ENCODE measurements at places on chromosomes 7 and 10.

GRCh38 chr7:19242246-19242645 is 97.0 kb upstream of the FERD3L start:
- DNase-seq, result no peak

GRCh38 chr10:23399701-23400144 is 39.2 kb upstream of the OTUD1 start:
- DNase-seq, result no peak

- DNase-seq, result no peak
Observed at GRCh38 chr10:6240254-6240653, 37.5 kb downstream of the PFKFB3 start.

DNA sequence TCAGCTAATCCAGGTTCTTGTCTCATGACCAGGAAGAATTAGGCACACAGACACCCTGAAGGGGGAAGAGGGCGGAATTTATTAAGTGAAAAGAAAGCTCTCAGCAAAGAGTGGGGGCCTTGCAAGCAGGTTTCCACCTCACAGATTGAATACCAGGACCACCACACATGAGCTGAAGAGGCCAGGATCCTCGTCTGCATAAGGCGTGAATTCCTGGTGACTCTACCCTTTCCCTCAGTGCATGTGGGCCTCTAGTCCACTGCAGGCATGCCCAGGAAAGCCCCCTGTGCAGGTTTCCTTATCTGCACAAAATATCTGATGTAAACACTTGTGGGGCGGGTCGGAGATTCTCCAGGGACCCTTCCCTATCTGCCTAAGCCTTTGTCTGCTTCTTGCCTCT is 782.1 kb upstream of the LRRN3 start:
- no peak for DNase-seq

GRCh38 chr10:42979181-42979580 is 97.7 kb upstream of the RET start:
- peak; percentile 15 for DNase-seq

DNA sequence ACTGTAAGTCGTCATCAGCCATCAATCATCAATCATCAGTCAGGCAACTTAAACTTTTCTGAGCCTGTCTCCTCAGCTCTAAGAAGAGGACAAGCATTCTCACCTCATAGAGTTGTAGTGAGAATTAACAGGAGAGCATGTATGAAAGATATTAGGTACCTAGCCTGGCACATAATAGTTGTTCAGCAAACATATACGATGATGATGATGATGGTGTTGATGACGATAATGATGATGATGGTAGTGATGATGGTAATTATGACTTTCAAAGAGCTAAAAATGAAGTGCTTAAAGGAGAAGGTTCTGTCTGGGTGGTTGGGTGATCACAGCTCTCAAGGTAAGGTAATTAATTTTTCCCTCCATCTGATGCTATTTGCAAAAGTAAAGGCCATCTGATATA is 55.1 kb upstream of the ADRB1 start:
- DNase-seq, result no peak

DNA sequence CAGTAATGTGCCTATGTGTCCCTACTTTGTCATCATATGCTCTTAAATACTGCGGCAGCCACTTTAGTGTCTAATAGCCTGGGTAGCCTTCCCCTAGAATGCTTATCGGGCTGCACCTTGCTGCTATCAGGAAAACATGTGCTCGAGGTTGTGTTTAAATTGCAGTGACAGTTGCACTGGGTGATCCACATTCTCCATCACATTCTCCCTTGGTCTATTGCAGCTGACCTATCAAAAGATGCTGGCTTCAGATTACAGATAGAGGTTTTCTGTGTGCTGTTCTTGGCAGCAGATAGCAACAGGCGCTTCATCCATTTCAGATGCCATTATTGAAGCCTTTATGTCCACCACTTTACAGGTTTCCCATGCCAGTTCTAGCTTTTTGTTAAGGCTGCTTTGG is 130.1 kb upstream of the MDFIC start:
- DNase-seq, result no peak

GRCh38 chr10:20299034-20299736 is 483.0 kb downstream of the PLXDC2 start:
- no peak for DNase-seq

- DNase-seq, result no peak
Observed at GRCh38 chr7:936386-937054, 18.0 kb downstream of the ADAP1 start.

GRCh38 chr7:143250822-143251221 is 12.4 kb upstream of the GSTK1 start:
- DNase-seq, result no peak

DNA sequence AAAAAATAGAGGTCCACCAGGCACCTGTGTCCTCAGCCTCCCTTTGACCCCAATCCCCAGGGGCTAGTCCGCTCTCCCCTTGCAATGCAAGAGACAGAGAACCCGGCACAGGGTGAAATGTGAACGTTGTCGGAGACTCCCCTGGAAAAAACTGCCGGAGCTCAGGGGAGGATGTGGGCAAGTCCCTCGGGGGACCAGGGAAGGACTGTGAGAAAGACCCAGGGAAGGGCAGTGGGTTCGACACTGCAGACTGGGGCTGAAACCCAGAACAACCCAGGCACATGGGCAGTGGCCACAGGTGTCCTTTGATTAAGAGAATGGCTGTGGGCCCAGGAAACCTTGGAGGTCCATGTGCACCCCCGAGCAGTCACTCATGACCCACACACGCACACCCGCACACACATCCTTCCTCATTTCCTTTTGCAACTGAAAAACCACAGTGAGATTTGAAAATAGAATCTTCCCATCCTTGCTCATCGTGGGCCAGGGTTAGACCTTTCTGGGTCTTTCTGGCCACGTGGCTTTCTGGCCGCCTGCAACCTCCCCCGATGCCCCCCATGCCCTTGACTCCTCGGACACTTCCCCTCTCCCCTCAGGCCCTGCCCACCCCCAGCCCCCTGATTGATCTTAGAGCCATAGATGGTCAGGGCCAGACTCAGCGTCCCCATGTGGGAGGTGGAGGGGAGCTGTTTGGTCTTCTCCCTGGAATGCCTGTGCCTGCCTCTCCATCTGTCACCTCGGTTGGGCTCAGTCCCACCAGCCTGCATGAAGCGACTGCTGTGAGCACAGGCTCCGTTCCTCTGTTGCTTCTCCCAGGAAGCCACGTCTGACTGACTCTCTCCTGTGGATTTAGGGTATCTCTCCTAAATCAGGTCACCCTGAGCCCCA is 7.9 kb downstream of the LAT2 start:
- no peak for DNase-seq

DNA sequence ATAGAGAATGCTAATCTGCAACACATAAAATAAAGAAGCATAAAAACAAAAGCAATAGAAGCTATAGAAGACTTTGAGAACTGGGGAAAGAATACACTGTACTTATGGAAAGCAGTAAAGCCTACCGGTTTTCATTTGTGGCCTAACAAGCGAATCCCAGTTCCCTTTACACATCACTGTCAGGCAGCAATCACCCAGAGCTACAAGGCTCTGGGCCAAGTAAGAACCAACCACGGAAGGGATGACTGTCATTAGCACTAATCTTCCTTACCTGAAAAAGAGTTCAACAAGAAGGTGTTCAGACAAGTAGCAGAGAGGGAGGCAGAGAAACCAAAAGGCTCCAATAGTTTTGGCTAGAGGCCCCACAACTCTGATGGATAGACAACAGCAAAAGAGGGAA is 15.0 kb downstream of the CCDC6 start:
- no peak for DNase-seq

DNA sequence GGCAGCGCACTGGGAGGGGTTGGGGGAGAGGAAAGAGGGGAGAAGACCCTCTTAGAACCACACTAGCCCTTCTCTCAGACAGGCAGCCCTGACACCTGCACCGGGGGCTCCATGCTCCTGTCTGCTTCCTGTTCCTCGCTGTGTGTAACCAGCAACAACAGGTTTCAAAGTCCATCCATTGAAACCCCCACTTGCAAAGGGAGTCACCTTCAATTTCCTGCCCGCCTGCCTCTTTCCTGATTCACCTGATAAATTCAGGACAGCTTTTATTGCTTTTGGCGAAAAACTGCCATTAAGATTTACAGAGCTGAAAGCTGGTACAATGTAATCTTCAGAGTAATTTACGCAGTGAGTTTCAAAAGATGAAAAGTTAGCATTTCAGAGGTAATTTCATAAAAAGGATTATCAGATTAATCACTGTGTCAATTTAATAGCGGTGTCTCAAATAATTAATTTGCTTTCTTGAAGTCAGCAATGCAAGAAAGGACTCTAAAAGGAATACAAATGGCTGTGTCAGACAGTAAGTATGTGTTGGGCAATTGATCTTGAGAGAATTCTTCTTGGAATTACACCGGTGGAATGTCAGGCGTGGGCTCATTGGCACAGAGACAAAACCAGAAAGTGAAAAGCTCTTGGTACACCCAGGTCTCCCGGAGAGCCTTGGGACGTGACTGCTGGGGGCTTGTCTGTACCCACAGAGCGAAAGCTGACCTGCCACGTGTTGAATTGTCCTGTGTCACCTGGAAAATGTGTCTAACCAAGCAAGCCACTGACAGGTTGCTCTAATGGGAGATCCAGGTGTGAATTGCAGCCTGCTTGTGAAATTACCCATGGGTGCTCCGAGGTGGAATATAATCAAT is 60.7 kb downstream of the TMEM209 start:
- DNase-seq, result no peak

- DNase-seq, result no peak
Observed at GRCh38 chr7:29623973-29624372, 60.3 kb downstream of the PRR15 start.

DNA sequence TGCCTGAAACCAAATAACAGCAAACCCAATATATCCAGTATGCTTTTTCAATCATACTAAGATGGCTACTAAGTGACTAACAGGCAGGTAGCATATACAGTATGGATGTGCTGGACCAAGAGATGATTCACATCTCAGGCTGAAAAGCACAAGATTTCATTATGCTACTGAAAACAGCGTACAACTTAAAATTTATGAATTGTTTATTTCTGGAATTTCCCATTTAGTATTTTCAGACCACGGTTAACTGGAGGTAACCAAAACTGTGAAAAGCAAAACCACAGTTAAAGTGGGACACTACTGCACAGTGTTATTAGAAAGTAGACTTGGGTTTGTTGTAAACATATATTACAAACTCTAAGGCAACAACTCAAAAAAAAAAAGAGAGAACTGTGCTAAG is 91.5 kb downstream of the KMT2C start:
- DNase-seq, result no peak

- no peak for DNase-seq
Observed at GRCh38 chr10:44774676-44775401, 136.3 kb upstream of the TMEM72 start.

DNA sequence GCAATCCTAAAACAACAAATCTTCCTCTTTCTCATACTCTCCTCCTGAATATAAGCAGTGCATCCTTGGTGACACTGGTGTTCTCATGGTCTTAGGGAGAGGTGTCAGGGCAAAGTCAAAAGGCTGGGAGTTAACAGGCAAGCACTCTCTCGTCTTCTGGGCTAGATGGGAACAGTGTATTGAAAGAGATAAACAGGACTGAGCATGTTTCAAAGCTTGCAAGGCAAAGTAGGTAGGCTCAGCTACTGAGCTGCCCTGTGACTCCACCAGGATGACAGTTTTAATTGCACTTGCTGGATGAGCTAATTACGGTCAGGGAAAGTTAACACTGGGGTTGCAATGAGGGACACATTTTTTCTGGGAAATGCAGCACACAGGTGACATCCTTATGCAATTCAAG is 554.9 kb upstream of the NRP1 start:
- no peak for DNase-seq

DNA sequence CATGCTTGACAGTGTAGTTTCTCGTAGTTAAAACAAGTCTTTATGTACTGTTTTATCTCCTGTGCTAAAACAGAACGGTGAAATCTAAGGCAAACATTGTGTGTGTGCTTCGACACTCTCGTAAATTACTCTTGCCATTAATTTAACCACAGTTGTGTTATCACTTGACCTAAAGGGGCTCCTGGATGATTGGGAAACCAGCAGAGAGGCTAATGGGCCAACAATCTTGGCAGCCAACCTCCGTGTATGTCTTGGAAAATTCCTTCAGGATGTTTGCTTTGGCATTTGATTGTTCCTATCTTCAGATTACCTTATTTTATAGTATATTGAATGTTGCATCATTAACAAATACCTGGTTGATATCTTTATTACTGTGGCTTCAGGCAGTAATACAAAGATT is 409.5 kb downstream of the SDK1 start:
- no peak for DNase-seq

DNA sequence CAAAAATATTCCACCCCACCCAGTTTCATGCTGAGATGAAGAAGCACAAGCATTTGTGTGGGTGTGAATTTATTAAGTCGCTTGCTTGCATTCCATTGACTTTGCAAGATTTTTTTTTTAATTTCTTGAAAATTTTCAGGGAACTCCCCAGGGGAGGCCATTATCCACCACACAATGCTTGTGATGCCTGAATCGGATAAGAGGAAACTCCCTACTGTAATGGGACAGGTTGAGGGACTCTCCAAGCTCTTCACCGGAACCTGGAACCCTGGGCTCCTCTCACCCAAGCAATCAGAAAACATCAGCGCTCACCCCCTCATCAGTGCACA is 153.6 kb upstream of the ZMIZ1 start:
- no peak for DNase-seq

DNA sequence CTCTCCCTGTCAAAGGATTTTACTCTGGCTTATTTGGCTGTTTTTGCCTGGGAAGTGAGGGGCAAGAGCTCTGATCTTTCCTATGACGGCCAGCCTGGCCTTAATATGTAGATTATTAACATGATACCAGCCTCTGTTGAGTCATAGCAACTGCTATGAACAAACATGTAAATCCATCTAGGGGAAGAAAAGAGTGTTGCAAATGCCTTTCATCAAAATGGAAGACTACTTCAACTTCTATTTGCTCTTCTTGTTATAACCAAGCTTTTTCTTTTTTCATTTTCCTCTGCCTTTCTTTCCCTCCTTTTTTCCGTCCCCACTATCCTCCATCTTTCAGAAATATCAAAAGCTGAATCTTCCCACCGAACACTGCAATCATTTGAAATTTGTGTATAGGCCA is 46.6 kb downstream of the BTRC start:
- DNase-seq, result no peak

DNA sequence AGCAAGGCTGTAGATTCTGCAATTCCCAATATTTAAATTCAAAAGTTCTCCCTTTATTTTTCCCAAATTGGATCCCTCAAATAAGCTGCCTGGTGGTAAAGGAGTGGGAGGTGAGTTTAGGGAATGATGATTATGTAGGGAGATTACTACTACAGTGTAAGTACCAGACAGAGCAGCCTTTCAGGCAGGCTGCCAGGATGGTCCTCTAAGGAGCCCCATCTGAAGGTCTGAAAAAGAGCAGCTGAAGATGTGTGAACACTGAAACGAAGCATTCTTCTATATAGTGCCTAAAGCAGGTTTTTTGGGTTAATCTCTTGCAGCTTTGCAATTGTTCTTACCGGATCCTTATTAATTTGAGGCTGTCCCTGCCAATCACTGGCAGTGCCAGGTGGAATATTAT is 84.7 kb downstream of the CREB5 start:
- peak; percentile 4 for DNase-seq

GRCh38 chr7:1058821-1059199 is 14.5 kb downstream of the GPR146 start:
- DNase-seq, result no peak

Data from NCI-H1105 treated with DMSO at 0.1 percent for 48 hours (cell line).